A172 (cell line): ENCODE measurements at places on chromosomes 2 and 18.

DNA sequence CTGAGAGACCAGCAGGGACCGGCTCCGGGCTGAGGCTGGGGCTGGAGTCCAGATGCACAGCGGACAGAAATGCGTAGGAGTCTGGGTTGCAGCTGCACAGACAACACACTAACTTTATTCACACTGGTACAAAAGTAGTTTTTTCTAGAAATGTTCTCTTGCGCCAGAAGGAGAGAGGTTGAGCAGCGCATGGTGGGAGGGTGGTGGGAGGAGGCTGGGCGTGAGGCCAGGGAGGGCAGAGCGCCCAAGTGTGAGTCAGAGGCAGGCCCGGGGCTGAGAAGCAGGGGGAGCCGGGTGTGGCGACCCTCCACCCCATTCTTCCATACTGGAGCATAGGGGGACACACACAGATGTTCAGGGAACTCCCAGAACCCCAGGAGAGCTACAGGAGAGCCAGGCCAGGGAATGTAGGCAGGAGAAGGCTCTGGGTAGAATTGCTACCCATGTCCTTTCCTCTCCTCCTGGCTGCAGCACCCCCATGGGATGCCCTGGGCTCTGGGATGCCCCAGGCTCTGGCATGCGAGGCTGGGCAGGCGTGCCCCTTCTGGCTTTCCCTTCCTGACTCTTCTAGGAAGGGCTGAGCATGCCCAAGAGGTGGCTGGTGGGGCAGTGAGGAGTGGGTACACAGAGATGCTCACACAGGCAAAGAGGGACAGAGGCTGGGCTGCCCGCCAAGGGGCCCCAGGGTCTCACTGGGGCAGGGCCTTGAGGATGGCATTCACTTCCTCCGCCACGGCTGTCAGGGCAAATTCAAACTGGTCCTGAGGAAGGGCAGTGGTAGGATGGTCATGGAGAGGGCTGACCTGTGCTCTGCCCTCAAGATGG lies 10.6 kb downstream of the DNAJB2 start:
- DNase-seq: peak; percentile 71

DNA sequence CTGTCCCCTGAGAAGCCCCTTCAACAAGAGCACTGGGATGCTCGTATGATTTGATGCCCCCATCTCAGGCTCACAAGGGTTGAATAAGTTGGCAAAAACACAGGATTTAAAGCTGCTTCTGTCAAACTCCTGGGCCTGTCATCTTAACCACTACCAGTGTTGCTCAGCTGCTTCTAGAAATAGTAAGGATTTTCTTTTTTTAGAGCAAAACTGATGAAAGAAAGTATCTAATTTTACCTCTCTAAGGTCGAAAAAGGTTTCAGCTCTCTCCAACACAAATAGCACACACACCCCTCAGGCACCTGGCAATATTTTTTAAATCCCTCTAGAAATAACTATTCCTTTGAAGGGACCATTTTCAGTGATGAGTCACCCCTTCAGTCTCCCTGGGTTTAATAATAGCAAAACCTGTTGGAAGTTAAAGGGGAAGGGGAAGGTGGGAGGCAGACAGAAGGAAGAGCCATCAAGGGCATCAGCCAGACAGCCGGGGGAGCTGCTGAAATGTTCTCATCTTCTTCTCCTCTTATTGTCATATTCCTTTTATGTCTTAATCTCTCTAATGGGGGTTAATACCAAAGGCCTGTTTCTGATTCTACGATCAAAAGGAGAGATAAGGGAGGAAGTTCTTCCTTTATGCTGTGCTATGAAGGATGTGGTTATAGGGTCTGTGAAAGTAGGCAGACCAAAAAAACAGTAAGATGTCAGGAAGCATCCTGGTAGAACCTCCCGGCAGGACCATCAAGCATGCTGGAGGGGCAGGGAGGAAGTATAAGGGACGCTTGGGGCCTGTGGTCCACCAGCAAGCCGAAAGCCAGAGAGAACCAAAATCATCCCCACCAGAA lies 31.9 kb upstream of the SLC35G4 start:
- no peak for DNase-seq

DNA sequence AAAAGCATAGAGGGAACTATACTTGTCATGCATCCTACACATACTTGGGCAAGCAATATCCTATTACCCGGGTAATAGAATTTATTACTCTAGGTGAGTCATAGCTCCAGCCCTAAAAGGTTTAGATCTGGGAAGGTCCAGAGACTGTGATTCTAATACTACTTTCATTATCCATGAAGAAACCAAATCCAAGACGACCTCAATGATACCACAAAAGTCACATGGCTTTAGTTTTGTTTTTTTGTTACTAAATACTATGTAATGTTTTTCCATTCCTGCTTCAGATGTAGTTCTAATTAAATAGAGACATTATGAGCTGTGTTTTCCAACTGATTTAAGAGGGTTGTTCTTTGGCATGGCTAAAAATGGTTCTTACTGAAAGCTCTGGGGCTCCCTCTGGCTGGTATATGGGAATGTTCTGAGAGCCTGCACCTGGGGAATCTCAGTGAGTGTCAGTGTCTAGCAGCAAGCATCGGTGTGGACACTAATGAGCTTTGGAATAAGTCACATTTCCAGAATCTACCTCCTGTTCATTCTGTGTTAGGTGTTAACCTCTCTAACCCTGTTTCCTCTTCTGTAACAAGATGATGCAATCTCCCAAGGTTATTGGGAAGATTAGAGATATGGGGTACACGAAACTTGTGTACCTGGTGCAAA lies 20.5 kb upstream of the IL1RL2 start:
- peak; percentile 36 for DNase-seq

DNA sequence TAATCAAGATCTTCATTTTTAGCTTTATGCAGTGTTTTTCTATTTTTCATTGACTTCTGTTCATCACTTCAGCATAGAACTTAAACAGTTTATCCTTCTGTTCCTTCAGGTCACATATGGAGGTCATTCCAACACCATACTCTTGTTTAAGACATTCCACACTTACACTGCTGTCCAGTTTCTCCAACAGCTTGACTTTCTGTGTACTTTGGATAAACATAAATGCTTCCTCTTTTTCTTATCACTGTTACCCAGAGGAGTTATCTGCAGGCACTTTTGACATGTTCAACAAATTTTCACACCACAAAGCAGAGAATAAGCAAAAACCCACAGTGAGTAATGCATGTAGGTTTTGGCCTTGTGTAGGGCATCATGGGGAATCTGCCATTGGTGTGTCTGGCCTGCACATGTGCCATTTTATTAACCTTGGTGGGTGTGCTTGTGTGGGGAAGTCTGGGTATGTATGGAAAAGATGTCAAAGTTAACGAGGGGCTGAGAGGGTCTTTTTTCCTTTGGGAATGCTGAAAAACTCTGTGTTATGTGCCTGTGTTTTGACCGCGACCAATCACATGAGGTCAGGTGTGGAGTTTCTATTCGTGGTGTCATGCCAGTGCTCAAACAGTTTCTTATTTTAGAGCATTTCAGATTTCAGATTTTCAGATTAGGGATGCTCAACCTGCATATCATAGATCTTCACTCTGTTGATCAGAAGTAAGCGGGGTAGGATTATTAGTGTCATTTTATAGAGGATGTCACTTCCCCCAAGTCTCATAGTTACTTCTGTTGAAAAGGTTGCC lies 53.9 kb upstream of the ACVR1 start:
- no peak for DNase-seq

DNA sequence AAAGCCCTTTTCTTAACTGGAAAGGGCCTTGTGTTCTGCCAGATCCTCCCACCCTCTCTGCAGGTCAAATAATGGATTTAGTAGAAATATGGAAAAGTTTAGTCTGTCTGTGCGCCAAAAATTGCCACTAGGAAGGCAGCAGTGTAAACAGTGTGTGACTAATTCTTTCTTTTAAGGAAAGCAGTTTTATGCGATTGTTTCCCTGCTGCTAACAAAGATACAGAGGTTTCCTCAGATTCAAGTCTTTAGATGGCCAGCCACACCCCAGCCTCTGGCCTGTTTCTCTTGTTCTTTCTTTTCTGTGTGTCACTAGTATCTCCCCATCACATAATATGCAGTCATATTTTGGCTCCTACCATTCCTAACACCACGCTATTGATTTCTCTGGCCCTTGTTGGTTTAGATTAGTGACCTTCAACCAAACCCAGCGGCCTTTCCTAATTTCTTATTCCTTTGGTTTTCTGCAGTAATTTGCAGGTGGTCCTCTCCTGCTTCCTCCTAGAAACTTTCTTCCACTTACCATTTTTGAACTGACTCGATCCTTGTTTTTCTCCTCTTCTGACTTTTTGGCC lies 157.4 kb downstream of the LTBP1 start:
- peak; percentile 42 for DNase-seq

DNA sequence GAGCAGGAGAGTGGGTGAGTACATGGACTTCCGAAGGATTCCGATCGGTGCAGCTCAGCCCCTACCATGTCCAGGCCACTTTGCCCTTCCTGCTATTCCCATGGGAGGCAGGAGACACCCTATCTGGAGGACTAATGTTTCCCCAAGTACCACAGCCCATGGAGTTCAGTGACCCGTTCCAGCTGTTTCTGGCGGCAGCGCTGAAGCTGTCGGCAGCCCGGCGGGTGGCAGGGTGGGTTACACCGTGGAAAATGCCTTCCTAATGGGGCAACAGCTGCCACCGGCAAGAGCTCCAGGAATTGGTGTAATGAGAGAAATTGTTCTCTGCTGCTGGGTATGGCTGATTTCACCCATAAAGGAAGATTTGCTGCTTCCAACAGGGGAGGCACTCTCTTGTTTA lies 98.3 kb downstream of the MYCN start:
- DNase-seq: no peak

DNA sequence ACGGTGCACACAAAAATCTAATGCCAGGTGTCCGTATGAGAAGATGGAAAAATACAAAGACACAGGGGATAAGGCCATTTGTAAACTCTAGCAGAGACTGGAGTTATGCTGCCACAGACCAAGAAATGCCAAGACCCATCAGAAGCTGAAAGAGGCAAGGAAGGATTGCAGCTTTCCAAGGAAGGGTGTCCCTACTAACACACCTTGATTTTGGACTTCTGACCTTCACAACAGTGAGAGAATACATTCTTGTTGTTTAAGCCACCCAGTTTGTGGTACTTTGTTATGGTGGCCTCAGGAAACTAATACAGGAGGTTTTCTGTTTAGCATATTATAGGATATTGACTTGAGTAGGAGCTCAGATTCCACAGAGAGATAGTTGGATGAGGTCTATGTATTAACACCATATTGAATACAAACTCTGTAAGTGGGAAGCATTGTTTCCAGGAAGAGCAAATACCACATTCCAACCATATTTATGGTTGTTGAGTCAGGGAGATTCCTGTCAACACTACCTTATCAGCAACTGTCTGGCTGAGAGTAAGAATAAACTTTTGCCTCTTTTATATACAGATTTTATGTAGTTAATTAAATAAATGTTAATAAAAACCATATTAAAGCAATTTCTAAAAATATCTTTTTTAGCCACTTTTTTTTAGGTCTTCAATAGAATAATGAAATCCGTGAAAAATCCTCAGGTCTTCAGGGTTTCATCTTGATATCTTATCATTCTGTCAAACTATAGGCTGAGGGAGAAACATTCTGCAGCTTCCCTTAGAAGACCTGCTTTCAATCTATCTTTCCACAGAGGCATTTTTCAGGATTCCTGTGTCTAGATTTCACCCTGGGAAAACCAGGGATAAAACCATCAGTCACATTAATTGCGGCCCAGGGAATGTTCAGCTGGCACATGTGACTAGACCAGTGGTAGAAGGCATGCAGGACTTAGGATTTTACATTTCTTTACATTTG lies 35.4 kb upstream of the HNMT start:
- DNase-seq: peak; percentile 93

DNA sequence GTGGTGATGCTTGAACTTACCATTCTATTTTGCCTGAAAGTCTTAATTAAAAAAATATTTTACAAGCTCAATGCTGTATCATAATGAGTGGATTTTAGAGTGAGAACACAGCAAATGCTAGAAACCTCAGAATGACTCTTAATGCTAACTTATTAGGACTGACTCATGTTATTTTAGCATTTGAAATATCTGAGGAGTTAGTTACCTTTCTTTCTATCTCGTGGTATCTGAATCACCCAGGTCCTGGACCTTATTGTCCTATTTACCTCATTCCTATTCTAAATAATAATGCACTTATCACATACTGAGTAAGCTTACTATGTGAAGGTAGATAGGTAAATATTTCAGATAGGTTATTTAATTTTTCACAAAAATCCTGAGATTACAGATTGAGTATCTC lies 70.7 kb downstream of the SOS1 start:
- DNase-seq: peak; percentile 3

- DNase-seq: peak; percentile 29
Observed at GRCh38 chr2:60794271-60794863, 38.3 kb downstream of the PAPOLG start.

DNA sequence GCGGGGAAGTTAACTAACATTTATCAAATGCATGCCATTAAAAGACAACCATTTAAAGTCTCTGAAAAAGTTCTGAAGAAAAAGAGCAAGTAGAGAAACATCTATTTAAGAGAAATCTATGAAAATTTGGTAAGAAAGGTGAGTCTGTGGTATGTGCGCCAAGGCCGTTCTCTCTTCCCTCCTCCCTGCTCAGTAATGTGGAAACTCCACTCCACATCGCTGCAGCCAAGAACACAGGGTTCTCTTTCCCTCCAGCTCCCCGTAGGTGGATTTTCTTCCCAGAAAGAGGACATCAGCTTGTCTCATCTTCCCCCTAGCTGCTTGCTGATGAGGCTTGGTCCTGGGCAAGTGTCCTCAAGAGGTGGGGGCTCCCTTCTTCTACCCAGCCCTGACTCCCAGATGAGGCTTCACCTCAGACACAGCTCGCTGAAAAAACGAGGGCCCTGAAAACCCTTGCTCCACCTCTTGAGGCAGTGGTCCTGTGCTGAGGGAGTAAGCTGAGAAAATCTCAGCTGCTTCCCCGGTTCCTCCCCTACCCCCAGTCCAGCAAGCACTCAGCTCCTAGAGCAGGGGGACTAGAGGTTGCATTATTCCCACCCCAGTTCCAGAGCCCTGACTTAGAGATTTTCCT lies 45.8 kb upstream of the PTPRM start:
- no peak for DNase-seq

DNA sequence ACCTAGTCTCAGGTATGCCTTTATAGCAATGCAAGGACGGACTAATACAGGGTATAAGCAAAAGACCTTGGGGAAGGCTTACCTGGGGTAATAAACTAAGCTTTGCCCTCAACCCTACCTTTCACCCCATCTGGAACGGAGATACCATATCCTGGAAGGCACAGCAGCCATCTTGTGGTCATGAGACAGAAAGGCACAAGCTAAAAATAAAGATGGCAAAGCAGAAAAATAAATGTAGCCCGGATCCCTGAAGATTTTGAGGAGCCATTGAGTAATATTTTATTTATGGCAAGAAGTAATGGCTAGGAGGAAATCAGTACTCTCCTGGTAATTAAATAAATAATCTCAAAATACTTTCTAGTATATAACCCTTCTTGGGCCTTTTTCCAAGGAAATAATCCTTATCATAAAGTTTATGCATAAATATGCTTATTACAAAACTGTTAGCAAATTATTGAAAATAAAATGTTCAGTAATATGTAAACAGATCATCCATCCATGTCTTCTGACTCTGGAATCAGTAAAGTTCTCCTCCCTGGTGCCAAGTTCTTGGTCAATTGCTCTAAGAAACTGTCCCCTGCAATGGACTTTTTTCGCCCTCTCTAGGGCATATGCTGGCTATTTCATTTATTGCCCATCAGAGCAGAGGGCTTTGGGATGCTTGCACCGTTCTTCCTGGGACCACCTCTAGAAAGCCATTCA lies 198.7 kb downstream of the SPP2 start:
- peak; percentile 35 for DNase-seq
